ENCODE measurements at places on chromosomes 16 and 17.

- no peak for DNase-seq
Observed at GRCh38 chr16:17552351-17552750, 81.6 kb upstream of the XYLT1 start.

DNA sequence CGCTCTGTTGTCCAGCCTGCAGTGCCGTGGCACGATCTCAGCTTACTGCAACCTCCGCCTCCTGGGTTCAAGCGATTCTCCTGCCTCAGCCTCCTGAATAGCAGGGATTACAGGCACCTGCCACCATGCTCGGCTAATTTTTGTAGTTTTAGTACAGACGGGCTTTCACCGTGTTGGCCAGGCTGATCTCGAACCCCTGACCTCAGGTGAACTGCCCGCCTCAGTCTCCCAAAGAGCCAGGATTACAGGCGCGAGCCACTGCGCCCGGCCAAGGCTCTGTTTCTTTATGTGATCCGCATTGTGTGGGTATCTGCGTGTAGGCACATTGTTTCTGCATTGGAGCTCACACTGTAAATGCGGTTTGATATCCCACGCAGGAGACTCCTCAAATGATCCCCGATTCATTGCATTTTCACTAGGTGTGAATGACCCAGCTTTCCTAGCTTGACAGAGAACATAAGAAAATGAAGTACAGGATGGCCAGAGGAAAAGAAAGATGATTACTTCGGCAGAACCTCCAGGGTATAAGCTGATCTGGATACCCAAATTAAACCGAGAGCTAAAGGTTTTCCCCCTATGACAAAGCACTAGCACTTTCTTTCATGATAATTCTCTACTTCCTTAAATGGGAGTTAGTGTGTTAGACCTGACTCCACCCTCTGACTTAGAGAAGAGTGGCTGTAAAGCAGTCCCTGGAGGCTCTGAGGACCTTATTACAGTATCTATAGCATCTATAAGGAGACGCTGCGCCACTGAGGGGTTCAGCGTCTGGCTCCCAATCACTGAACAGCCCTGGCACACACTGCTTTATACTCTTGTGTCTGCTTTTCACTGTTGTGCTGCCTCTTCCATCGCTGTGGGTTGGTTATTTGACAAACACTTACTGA lies 17.3 kb downstream of the COTL1 start:
- DNase-seq: no peak

GRCh38 chr17:27944546-27945332 lies 51.6 kb upstream of the LYRM9 start:
- DNase-seq: no peak

- DNase-seq: no peak
Observed at GRCh38 chr16:46976550-46976949, 3.1 kb upstream of the DNAJA2 start.

- no peak for DNase-seq
Observed at GRCh38 chr16:57624806-57625500, 3.5 kb upstream of the ADGRG1 start.

GRCh38 chr17:74770498-74771318 lies 5.4 kb downstream of the NAT9 start:
- no peak for DNase-seq

DNA sequence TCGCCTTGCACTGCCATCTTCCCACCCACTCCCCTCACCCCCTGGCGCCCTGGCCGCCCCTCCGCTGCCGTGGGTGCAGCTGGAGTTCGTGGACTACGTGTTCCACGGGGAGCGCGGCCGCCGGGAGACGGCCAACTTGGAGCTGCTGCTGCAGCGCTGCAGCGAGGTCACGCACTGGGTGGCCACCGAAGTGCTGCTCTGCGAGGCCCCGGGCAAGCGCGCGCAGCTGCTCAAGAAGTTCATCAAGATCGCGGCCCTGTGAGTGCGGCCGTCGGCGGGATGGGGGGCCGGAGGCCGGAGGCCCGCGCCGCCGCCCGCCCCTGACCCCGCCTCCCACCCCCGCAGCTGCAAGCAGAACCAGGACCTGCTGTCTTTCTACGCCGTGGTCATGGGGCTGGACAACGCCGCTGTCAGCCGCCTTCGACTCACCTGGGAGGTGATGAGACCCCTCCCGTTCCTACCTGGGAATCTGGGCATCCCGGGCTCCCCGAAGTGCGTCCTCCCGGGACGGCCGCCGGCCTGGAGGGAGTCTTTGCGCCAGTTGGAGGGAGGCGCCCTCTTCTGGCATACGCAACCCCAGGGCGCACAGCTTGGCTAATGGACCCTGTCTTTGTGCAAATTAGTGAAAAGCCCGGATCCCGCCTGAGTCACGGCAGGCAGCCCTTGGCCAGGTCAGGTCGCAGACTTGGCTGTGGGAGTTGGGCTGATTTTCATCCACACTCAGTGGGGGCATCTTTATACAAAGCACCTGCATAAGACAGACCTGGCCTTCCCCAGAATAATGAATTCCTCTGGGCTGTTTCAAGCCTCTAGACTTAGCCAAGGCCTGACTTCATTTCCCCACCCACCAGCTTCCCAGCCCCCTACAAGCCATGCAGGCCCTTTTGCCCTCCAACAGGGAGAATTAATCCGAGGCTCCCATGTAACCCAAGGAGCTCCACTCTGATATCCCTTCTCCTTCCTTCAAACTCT lies 14.3 kb downstream of the RAPGEFL1 start:
- DNase-seq: no peak

DNA sequence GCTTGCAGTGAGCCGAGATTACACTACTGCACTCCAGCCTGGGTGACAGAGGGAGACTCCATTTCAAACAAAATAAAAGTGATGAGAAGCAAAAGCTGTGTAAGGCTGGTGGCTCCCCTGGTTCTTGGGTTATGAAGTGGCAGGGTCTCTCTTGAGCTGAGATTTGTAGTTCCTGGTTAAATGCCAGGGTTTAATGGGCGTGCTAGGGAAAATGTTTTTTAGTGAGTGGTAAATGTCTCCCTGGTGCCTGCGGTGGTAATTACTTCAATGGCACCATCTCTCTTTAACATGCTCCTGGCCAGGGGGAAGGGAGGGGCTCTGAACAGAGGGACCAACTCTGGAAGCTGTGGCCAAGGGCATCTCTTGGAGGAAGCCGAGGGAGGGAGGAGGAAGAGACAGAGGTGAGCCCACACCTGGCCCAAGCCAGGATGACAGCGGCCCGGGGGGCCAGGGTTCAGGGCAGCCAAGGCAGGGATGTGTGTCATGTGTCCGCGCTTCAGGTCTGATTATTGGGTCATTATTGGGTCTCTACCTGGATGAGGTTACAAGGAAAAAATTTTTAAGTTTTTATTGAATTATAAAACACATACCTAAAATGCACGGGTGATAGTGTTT lies 17.8 kb upstream of the RPL38 start:
- DNase-seq: no peak

DNA sequence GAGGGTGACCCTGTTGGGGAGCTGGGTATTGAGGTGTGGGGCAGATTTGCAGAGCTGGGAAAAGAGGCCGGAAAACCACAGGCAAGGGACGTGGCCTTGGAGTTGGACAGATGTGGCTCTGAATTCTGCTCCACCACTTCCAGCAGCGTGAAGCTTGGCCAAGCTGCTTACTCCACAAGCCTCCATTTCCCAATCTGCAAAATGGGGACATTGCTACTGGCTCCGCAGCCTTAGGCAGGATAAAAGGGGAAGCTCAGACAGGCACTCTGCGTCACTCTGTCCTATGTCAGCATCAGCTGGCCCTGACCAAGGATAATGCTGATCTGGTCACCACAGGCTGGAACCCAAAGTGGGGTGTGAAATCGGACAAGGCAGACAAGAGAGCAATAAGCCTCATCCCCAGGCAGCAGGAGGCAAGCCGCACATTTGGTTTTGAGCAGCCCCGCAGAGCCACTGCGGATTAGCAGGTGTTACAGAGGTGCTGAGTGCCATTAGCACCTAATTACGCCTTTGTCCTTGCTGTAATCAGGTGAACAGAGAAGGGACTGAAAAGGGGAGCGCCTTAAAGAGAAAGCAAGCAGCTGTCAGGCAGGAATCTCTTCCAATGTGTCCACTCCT lies 54.8 kb downstream of the SDK2 start:
- DNase-seq: no peak

Measured in forelimb muscle (tissue), 1 donor.